ENCODE measurements at places on chromosomes 13 and 19.

- no peak for DNase-seq
Measured at GRCh38 chr13:107690181-107690580, 525.2 kb downstream of the LIG4 start.

- DNase-seq, result no peak
Measured at GRCh38 chr13:51614350-51614786, 30.1 kb downstream of the WDFY2 start.

DNA sequence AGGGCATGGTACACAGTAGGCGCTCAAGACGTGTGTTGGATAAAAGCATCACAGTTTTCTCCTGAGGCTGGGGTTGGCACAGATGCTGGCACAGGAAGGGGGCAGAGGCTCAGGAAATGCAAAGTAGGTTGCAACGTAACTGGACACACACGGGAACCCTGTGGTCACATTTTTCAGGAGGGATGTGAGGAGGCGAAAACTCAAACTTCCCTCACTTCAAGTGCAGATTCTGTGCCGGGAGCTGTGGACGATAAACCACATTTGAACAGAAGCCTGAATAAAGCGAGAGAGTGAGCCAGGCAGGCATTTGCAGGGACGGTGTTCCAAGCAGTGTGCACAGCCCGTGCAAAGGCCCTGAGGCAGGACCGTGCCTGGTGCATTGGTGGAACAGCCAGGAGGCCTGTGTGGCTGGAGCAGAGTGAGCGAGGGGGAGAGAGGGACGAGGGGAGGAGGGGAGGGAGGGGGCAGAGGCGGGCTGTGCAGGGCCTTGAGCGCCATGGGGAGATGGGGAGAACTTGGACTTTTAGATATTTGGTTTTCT is 40.3 kb downstream of the NFIC start:
- DNase-seq, result no peak

DNA sequence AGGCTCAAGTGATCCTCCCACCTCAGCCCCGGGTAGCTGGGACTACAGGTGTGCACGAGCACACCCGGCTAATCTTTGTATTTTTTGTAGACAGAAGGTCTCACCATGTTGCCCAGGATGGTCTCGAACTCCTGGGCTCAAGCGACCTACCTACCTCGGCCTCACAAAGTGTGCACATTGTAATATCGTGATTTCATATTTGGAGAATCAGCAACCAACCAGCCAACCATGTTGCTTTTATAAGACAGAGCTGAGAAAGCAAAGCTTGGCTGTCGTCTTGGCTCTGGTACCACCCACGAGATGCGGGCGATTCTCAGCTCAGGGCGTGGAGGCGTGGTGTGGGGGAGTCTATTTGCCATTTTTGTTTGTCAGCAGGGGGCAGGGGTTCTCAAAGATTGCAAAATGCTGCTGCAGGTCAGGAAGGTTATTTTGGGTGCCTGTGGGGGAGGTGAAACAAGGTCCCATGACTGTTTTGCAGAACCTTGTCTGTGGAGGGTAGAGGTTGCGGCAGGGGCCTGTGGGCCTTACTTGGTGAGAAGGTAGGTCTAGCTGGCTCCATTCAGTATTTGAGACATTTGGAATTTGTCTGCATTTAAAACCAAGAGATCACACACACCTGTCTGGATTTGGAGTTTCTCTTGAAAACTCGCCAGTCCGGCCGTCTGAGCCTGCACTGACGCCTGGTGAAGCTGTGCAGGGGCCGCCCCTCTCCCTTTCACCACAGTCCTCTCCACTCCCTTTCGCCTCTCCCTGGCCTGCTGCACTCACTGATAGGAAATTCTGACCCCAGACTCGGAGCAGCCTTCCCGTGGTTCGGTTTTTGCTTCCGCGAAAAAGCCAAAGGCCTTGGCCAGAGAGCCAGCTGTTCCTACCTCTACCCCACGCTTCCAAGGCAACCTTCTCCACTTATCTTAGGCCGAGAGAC is 15.4 kb downstream of the TNFAIP8L1 start:
- DNase-seq, result no peak

GRCh38 chr19:43534816-43535761 is 2.1 kb downstream of the ZNF575 start:
- DNase-seq, result no peak

DNA sequence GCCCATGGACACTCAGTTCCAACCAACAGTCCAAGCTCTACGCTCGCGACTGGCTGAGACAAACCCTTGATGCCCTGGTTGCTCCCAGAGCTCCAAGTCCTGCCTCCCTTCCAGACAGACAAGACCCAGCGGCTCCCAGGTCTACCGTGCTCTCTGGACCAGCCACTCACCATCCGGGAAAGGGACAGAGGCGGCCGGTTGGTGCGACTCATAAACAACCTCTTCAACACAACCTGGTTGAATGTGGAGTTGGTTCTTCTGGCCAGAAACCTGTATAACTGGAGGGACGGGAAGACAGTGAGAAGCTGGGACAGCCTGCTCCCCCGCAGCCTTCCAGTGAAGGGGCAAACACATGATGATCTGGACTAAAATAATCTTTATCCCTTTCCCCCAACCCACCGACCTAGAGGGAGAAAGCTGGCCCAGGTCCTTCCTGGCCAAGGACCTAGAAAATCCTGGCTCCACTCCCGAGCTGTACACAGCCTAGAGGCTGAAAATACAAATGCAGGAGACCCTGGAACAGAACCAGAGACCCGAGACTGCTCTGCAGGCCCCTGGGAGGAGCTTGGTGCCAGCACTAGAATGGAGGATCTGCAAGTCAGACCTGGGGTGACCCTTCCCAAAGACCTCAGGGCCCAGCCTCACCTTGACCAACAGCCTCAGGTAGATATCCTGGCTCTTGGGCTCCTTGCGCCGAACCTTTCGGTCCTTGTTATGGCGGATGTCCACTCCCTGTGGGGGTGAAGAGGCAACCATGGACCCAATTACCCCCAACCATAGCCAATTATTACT is 1.6 kb downstream of the RPL18 start:
- no peak for DNase-seq

GRCh38 chr19:5718037-5718578 is 1.8 kb downstream of the LONP1 start:
- DNase-seq, result no peak

DNA sequence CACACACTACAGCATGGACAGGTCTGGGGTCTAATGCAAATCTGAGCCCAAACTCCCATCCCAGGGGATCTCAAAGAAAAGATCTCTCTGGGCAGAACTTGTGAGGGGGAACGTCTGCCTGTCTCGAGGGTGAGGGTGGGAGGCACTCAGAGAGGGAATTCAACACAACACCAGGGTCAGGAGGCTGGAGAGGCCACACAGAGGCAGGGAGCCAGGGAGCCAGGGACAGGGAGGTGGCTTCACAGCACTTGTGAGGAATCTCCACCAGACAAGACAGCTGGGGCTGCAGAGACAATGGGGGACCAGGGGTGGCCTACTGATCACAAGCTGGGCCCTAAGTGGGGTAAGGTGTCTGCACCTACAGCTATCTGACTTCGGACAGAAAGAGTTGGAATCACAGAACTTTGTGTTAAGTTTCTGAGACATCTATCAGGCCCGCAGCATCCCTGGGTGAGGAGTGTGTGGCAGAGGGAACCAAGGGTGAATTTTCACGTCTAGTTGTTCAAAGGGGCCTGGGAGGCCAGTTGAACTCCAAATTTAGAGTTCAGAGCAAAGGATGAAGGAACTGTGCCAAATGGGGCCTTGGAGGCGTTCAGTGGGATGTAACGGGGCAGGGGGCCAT is 12.7 kb upstream of the AKAP8L start:
- DNase-seq, result no peak

- DNase-seq, result no peak
Measured at GRCh38 chr13:40572961-40573360, 93.5 kb downstream of the FOXO1 start.

DNA sequence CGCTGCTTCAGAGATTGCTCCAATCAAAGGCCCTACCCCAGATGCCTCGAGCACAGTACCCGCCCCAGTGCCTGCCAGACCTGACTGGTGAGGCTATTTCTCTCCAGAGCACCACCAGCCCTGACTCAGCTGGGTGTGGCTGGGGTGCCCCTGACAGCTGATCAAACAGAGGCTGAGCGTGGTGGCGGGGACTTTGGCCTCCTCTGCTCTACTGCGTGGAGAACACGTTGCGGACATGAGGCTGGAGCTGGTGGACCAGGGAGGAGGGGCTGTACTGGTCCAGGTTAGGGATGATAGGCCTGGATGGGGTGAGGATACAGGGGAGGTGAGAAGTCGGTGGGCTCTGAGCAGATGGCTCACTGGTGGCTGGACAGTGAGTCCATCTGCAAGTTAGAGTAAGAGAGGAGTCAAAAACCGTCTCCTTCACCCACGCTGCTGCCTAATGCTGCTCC is 3.5 kb upstream of the DOCK6 start:
- DNase-seq, result no peak

GRCh38 chr19:7214324-7215089 is 79.7 kb downstream of the INSR start:
- DNase-seq, result no peak

- no peak for DNase-seq
Measured at GRCh38 chr13:27917121-27917947, 2.5 kb upstream of the PDX1 start.

- no peak for DNase-seq
Measured at GRCh38 chr13:32585550-32586079, 637 bp upstream of the PDS5B start.

GRCh38 chr19:7391218-7391670 is 42.5 kb downstream of the ARHGEF18 start:
- DNase-seq, result no peak

- DNase-seq, result no peak
Measured at GRCh38 chr19:3365093-3365835, 1.1 kb upstream of the NFIC start.

- no peak for DNase-seq
Measured at GRCh38 chr19:495402-496111, 729 bp upstream of the MADCAM1 start.

DNA sequence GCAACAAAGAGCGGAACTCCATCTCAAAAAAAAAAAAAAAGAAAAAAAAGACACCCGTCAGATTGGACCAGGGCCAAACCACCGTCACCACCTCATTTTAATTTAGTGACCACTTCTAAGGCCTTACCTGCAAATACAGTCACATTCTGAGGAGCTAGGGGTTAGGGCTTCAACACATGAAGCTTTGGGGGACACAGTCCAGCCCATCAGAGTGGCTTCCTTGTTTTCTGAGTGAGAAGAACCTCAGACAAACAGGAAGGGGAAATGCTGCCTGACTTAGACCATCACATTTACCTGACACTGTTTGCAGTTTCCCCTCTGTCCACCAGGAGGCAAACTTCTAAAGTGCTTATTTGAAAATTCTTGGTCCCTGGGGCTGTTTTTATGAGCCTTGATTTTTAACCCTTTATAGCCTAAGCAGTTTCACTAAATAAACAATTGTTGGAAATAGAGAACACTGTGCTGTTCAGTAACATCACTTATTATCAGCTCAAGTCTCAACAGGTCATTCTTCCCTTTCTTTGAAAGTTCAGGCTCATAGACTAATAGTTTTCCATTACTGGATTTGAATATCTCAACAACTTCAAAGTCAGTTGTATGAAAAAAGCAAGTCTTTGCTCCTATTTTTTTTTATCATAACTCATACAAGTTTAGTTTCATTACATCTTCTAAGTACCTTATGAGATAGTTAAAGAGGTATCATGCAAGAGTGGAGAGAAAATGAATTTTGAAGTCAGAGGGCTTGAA is 74.9 kb upstream of the WASF3 start:
- DNase-seq, result peak; percentile 43

- no peak for DNase-seq
Measured at GRCh38 chr13:76684336-76684735, 201.9 kb downstream of the KCTD12 start.

- DNase-seq, result no peak
Measured at GRCh38 chr13:62678039-62678438, 1262.4 kb upstream of the PCDH20 start.

DNA sequence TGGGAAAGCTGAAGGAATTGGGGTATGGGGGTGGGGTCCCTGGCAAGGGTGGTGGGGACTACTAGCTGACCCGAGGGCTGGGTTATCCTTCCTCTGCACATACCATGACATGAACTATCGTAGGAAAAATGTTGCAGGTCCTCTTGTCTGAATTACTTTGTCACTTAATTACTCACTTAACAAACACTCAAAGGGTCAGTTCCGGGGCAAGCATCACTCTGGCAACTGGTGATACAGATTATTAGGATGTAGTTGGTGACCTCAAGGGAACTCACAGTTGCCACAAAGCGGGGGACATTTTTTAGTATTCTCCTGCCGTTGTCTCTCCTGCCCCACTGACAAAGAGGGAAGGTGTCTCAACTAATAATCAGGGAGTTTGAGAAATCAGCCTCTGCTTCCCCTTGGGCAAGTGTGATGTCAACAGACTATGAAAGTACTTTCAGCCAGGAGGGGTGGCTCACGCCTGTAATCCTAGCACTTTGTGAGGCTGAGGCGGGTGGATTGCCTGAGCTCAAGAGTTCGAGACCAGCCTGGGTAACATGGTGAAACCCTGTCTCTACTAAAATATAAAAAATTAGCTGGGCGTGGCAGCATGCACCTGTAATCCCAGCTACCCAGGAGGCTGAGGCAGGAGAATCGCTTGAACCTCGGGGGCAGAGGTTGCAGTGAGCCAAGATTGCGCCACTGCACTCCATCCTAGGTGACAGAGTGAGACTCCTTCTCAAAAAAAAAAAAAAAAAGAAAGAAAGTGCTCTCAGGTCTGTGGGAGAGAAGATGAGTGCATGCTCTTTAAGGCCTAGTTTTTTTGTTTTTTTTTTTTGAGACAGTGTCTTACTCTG is 10.3 kb downstream of the DNAJB1 start:
- no peak for DNase-seq

DNA sequence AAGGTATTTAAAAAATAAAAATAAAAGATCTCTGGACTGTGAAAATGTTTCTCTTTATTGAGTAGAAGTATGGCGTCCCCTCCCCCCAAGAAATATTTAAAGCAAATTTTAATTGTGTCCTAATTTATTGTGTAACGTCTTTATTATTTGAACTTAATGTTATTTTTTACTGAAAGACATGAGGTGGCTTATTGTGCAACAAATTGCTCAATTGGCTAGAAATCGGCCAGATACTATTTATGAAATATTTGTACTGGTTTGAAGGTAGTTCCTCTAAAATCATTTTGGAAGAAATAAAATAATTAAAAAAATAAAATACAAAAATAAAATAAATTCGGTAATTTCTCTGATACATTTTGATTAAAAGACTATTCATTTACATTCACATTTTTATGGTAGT is 162.3 kb downstream of the DACH1 start:
- no peak for DNase-seq

DNA sequence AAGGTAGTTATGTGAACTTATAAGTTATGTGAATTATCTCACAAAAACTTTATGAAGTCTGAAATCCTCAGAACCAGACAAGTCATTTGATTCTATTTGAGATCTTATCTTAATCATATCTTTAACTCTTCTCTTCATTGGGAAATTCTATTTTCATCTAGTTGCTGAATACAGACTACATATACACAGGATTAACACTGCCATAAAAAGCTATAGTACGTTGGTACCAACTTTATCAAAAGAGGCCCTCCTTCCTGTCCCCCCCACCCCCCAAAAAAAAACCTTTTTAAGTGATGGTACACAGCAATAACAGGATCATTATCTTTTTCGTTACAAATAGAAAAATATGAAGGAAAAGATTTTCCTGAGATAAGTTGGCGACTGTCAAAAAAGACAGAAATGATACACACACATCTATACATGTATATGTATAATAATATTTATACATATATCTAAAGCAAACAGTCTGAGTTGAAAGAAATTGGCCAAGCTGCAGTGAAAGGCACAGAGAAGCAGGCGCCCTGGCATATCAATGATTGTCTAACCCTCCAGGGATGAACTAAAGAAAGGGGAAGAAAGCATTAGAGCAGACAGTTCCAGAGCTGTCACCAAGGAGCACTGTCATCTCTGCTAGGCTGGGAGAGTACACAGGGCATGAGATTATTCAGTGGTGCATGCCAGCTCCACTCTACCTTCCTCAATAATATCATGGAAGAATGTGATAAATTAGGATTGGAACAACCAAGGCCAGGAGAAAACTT is 116.7 kb downstream of the KLF12 start:
- no peak for DNase-seq

- DNase-seq, result no peak
Measured at GRCh38 chr13:66314911-66315310, 915.2 kb downstream of the PCDH9 start.

Measured in effector memory CD4-positive, alpha-beta T cell (primary cell).